ENCODE measurements at places on chromosomes 5 and 9.

GRCh38 chr9:14843163-14843562 lies 67.1 kb downstream of the FREM1 start:
- no peak for DNase-seq

DNA sequence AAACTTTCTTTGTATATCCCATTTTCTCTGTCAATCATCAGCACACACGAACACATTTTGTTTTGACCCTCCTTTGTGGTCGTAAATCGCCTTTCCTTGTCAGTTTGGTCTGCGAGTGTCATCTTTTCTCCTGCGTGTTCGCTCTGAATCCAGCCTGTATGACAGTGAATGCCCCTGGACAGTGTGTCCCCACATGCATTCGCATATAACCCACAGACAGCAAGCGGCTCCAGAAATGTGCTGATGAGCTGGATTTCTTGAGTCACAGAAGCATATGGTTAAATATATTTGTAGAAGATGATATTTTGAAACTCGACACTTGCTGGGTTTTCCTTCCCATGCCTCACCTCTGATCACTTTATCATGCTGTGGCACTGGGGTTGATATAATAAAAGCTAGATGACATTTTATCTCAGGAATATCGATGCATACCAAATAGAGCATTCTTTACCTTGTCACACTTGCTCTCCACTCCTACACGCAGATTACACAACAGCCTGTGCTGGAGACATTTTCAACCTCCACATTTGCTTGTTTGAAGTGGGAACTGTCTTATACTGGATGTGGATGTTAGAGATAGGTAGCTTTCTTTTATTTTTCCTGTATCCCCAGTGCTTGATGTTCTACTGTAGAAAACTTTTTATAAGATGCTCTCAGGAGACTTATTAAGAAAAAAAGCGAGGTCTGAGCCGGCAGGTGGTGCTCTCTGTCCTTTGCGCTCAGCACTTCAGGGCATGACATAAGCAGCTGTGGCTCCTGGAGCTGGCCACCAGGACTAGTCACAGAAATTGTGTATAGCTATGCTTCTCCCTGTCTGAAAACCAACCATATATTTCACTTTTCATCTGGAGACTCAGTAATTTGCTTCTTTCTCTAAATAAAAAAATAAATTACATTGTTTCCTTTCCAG lies 215.1 kb downstream of the SH3GL2 start:
- no peak for DNase-seq

- no peak for DNase-seq
Measured at GRCh38 chr5:146179696-146180095, 2.8 kb downstream of the LARS1 start.

- no peak for DNase-seq
Measured at GRCh38 chr9:114392749-114393112, 4.9 kb upstream of the AKNA start.

DNA sequence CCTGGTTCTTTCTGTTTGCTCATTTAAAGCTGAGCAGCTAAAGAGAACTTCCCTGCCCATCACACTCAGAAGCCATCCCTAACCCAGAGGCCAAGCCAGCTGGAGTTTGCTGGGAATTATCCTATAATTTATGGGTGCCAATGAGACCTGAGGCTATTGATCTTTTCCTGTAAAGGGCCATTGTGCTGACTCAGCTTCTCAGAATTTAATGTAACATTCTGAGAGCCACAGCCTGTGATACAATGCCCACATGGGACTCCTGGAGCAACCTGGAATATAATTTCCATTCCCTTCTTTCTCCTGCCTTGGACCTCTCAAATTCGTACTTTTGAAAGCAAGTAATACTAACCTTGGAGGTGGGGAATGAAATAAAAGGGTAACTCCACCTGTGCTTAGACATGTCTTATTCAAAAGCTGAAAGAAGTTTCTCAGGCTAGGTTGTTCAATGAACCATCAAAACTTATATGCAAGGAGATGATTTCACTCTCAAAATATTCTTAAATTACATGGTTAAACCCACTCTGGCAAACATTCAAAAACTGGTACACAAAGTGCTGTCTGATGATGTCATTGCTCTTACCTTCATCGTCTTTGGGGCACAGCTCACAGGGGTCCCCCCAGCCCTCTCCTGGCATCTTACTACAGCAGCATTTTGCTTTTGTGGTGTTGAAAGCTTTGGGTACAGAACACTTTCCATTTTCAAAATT lies 206.7 kb downstream of the SLC12A2 start:
- DNase-seq = no peak

DNA sequence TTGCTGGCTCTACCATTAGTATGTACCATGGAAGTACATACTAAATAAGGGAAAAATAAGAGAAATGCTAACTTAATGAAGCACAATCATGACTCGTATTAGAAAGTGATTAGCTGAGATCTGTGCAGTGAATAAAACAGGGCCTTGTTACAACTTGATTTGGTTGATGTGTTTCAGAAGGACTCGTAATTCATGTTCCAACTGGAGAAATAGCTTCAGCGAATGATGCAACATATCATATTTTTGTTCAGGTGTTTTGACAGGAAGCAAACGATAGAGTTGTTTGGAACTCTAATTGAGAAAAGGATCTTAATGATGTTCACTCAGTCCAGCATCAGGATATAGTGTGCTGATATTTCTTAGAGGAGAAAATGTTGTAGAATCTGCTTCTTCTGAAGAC lies 474.6 kb upstream of the WWC1 start:
- no peak for DNase-seq

DNA sequence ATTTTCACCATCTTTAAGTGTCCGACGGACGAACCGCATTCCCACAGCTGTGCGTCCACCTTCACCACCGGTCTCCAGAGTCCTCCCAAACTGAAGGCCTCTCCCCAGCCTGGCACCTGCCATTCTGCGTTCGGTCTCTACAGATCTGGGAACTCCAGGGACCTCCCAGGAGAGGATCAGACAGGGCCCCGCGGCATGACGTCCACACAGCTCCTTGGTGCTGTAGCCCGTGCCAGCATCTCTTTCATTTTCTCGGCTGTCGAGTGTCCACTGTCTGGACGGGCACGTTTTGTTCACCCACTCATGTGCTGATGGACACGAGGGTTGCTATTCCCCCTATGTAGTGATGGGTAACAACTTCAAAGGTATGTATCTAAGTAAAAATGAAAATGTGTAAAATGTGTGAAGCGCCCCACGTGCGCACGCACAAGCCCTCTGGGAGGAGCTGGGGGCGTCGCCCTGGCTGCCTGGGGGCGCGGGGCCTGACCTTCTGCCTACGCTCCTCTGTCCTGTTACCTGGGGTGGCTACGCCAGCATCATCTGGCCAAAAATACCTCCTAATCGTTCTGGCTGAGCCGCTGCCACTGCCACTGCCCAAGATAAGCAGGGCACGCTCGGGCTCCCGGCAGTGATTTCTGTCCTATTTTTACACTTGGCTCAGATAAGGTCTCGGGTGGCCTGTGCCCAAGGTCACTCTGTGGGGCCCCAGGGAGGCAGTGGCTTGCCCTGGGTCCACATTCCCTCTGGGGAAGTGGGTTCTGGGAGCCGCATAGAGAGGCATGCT lies 10.8 kb upstream of the SLC12A7 start:
- no peak for DNase-seq

- no peak for DNase-seq
Measured at GRCh38 chr5:98679963-98680362, 93.5 kb upstream of the RGMB start.

DNA sequence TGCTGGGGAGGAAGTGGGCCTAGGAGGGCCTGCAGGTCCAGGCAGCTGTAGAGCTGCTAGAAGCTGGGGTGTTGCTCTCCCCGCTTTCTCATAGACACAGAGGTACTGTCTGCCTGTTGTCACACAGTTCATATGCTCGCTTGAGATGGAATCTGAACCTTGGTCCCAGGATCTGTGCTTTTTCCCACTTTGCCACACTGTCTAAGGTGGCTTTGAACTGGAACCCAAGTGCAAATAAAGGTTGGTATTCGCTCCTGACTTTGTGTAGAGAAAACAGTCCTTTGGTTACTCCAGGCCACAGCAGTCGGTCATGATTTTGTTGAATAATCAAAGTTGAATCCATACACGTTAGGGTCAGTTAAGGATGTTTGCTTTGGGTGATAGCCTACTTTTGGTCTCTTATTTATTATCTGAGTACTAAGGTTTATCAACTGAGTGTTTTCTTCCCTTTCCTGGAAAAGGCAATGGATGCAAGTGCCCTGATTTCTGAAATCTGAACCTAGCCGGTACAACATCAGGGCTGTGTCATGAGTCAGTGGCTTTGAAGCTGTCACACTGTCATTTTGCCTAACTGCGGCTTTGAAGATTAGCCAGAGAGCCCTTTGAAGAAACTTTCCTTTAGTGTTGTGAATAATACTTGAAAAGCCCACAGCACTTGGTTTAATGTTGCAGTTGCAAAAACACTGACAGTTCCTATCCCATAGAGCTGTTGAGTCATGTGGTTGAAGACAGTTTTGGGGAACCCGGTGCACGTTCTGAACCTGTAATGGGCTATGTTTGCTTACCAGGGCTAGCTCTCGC lies 41.3 kb downstream of the HABP4 start:
- peak; percentile 39 for DNase-seq

GRCh38 chr5:169758886-169759285 lies 121.8 kb downstream of the DOCK2 start:
- DNase-seq = no peak

GRCh38 chr5:1730487-1730847 lies 69.2 kb downstream of the MRPL36 start:
- DNase-seq = no peak

DNA sequence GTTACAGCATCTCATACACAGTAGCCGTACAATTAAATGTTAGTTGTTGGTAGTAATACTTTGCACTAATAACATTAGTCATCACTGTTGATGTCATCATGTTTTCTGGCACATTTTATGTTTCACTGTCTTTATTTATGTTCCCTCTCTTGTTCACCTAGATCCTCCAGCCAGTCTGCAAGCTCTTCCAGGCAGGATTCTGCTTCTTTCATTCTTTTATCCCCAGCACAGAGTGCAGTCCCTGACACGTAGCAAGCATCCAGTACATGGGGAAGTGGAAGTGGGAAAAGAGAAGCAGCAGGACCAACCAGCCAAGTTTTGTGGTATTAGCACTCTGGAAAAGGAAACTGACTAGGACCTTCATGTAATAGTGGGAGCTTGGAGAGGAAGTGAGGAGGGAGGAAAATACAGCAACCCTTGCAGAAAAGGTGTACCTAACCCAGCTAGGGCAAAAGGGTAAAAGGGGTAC lies 89.7 kb upstream of the SLC44A1 start:
- DNase-seq = no peak

GRCh38 chr5:141849415-141850243 lies 28.6 kb downstream of the PCDH1 start:
- peak; percentile 84 for DNase-seq

DNA sequence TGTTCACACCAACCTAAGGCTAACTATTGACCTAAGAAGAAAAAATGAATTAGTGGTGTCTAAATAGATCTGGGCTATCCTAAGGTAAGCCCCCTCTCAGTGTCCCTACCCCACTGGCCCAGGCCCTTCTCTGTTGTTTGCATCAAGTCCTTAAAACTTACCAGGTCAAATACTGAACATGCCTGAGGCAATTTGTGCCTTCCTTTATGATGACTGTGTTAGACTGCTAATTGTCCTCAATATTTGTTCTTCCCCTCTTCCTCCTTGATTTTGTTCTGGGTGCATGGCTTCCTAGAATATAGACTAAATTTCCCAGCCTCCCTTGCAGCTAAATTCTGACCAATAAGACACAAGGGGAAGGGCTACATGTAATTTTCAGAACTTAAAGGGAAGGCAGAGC lies 199.9 kb downstream of the ADAMTS12 start:
- DNase-seq = no peak

DNA sequence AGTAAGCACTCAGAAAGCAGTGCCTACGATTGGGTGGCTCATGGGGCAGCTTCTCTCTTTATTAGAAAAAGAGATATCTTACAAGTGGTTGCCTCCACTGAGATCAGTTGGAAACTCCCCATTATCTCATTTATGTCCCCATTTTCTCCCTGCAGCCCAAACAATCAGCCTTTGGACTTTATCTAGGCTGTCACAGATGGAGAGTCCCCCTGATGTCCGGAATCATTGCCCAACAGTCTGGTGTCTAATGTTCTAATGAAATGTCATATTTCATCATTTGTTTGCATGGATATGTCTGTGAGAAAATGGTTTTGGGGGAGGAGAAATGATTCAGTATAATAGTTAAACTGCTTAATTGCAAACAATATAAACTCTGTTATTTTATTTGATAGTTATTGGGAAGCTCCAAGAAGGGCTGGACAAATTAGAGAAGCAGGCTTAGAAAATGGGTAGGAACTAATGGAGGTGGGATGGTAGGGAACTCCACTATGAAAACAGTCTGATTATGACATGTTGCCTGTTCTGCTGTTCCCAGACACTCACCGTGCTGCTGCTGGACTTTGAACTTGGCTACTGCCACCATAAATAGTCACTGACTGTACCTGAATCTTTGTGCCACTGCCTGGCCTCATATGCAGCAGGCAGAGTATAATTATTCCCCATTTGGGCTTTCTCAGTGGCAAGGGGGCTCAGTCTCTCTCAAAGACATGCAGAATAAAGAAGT lies 38.3 kb upstream of the SMAD5 start:
- DNase-seq = no peak

GRCh38 chr5:68274847-68275651 lies 59.5 kb downstream of the PIK3R1 start:
- DNase-seq = no peak

GRCh38 chr9:134834217-134834956 lies 46.2 kb upstream of the FCN2 start:
- no peak for DNase-seq

DNA sequence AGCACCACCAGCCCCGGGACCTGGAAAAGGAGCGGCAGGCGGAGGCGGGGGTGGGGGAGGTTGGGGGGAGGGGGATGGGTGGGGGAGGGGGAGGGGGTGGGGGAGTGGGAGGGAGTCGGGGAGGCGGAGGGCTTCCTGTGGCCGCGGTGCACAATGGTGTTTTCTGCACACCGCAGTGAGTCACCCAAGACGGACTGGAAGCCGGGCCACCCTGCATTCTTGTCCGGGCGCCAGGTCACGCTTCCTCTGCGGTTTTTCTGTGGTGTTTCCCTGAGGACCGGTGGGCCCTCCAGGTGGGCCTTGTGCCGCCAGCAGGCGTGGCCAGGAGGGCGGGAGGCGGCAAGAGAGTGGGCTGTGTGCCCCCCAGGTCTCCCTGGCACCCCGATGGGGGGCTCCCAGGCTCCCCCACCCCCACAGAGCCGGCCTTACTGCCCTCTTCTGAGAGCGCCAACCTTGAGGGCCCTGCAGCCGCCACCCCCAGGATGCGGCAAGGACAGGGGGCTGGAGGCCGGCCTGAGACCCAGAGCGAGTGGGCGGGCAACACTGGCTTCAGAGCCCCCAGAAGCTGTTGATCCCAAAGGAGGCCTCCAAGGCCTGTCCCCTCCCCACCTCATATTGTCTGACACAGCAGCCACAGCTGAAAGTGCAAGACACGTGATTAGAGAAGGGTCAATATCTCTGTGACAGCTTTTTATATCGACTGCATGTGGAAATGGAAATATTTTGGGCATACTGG lies 11.1 kb downstream of the EXD3 start:
- DNase-seq = peak; percentile 67

GRCh38 chr5:663436-664342 lies 29.5 kb downstream of the TPPP start:
- no peak for DNase-seq

DNA sequence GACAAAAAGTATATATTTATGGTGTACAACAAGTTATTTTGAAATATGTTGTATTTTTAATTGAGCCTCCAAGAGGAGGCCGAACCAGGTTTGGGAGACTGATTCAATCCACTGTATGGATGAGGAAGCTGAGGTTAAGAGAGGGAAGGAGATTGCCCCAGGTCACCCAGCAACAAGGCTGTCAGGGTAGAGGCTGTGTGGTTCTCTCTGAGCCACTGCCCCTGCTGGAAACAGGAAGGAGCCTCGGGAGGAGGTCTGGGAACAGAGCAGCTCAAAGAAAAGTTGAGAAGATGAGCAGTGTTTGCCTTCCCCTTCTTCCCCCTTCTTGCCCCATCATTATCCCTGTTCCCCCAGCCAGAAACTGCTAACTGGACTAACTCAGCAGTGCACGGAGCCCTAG lies 6.6 kb upstream of the FAT2 start:
- no peak for DNase-seq

Data from stimulated activated CD4-positive, alpha-beta T cell treated with anti-CD3 and anti-CD28 coated beads, Interleukin-15, amount 100 ng/mL, for 24 hours (primary cell).